Stimulated activated effector memory CD8-positive, alpha-beta T cell treated with anti-CD3 and anti-CD28 coated beads, Interleukin-12 subunit alpha, Interleukin-12 subunit beta, amount 100 ng/mL, for 72 hours (primary cell): ENCODE measurements at places on chromosomes 2 and 18.
A peak's percentile ranks its signal among the peaks of the same experiment; 100 is the strongest.

DNA sequence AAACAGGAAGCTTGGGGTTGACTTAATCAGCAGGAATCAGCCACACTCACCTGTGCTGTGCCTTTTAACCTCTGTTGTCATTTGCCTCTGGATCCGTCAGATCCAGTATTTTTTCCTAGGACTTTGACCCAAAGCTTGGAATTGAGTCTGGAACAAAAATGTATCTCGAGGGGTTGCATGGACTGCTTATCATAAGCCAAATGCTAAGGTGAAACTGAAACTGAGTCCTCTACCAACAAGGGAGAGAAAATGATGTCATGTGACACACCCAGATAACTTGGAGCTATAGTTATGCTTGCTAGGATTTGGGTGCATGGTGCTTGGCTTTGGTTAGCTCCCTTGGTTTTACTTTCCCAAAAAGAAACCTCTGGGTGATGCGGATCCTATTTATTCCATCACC lies 2158.6 kb upstream of the PIK3C3 start:
- DNase-seq, result no peak

GRCh38 chr2:132497591-132497990 lies 81.0 kb downstream of the GPR39 start:
- DNase-seq, result no peak

DNA sequence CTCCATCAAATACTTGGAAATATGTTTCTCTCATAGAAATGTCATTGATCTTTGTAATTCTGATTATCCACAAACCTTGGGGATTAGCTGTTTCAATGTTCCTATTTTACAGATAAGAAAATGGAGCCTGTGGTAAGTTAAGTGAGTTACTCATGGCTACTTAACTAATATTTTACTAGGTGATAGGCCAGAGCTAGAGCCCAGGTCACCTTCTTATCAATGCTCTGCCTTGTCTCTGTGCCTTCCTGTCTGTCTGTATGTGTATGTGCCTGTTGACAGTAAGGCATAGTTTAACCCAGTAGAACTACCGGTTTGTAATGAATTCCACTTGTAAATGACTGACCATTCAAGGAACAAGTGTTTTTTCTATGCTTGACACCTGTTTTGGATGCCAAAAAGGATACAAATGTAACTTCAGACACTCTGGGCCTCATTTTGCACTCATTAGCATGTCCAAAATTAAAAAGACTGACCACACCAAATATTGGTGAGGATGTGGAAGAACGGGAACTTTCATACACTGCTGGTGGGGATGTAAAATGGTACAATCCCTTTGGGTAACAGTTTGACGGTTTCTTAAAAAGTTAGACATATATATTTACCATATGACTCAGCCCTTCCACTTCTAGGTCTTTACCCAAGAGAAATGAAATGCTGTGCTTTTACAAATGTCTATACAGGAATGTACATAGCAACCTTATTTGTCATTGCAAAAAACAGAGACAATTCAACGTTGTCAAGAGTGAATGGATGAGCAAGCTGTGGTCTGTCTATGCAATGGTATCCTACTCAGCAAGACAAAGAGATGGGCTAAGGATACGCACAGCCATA lies 19.6 kb upstream of the IL1A start:
- DNase-seq, result no peak

GRCh38 chr2:219467736-219468075 lies 31.0 kb upstream of the GMPPA start:
- no peak for DNase-seq

DNA sequence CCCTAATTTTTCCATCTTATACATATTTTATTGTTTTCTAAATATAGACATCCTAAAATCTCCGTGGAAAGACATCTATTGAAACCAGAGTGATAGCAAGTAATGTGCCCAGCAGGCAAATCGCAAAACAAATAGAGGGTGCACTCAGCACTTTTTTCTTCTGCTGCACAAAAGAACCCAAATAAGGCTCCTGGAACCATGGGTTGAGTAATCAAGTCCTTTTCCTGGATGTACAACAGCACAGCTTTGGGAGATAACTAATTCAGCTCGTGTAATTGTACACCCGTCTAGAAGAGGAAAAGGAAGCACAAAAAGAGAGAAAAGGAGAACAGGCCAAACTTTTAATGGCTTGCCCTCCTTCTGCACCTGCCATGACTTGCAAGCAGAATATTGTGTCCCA lies 126.9 kb upstream of the TLK1 start:
- no peak for DNase-seq

GRCh38 chr2:226790011-226790410 lies 9.6 kb downstream of the IRS1 start:
- DNase-seq, result no peak

DNA sequence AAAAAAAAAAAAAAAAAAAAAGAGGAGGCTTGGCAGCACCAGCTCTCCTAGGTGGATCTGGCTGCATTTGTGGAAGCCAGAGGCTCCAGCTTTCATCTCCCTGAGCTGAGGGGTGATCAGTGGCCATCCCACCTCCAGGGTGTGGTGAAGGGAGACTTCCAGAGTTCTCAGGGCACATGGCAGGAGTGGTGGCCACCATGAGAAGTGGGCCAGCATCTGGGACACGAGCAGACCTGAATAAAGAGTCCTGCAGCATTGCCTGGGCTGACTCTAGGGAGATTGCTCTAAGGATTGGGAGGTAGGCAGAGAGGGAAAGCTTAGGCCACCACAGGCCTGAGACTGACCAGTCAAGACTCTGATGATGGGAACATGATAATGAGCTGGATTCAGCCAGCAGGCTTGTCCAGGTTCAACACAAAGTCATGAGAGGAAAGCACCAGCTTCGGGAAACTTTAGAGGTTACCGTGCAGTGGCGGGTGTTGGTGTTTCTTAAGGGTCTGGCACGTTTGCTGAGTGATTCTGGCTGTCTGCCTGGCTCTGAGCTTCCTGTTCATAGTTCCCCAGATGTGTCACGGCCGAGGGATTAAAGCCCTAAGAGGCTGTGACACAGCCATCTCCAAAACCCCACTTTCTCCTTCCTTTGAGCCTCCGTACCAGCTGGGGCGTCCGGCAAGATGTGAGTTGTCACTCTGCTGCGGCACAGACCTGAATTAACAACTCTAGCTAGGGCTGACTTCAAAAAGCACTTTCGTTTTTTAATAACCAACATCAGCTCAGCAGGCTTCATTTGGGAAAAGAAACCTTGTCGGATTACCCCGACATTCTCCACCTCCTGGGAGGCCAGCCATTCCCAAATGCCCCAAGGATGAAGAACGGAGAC lies 38.3 kb upstream of the IL1R1 start:
- DNase-seq, result peak; percentile 81

DNA sequence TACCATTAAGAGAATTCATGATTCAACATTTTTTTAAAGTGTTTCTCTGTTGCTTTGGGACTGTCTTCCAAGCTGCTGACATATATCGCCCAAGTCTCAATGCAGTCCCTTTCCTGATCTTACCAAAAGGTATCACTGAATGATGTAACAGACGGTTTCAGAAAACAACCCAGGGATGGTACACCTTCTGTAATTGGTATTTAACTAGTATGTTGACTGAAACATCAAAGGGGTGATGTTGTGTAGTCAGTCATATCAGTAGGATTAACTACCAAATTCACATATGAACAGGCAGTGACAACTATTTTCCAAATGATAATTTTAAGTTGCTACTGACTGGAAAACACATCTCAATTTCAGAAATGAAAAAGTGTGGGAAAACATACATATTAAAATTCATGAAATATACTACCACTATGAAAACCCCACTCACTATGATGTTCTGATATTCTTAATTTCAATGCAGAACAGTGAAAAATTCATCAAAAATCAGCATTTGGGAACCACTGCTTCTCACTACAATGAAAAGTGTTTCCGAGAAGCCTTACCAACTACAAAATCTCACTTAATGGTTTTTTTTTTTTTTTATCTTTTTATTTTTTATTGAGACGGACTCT lies 59.8 kb downstream of the MEMO1 start:
- DNase-seq, result no peak

DNA sequence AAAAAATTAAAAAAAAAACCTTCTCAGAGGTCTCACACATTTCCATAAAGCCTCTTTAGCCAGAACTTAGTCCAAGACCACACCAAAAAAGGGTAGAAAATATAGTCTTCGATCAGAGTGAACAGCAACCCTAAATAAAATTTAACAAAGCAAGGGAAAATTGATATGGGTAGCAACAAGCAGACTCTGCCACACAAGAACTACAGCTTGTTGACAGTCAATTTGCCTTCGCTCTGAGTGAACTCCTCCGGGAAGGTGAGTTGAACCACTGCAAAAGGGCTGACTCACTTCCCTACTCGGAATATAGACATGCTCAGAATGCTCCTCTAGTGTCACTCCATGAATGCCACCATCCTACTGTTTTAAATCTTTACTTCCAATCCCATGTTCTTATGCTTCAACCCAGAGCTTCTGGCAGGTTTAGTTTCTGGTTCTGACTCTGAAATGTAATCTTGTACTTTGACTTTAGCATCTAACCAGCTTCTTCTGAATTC lies 24.1 kb downstream of the GAD1 start:
- DNase-seq, result no peak

GRCh38 chr2:73716543-73717250 lies 20.4 kb downstream of the TPRKB start:
- DNase-seq, result no peak

GRCh38 chr2:234794866-234795265 lies 157.0 kb upstream of the SH3BP4 start:
- no peak for DNase-seq

DNA sequence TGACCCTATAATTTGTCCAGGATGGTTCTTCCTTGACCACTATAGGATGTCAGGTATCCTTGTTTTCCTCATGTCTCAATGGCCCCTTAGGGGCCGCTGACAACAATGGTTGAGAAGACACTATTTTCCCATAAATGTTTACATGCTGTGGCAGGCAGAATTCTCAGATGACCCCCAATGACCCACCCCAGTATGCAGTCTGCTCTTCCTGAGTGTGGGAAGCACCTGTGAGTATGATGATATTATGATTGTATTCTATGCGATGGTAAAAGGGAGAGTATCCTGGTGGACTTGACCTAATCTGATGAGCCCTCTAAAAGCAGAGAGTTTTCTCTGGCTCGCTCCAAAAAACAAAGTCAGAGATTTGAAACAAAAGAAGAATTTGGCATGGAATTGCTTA lies 123.1 kb upstream of the DLX2 start:
- no peak for DNase-seq

DNA sequence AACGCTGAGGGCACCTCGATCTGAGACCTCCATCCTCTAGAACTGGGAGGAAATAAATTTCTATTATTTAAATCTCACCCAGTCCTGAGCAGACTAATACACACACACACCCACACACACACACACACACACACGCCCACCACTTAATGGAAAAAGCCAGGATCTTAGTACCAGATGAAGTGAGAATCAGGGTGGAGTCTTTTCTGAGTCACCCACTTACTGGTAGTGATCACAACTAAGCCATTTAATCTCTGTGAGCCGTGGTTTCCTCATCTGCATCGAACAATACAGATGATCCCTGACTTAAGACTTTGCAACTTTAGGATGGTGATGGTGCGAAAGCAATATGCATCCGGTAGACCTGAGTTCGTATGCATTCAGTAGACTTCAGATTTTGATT lies 18.6 kb downstream of the THNSL2 start:
- DNase-seq, result no peak

DNA sequence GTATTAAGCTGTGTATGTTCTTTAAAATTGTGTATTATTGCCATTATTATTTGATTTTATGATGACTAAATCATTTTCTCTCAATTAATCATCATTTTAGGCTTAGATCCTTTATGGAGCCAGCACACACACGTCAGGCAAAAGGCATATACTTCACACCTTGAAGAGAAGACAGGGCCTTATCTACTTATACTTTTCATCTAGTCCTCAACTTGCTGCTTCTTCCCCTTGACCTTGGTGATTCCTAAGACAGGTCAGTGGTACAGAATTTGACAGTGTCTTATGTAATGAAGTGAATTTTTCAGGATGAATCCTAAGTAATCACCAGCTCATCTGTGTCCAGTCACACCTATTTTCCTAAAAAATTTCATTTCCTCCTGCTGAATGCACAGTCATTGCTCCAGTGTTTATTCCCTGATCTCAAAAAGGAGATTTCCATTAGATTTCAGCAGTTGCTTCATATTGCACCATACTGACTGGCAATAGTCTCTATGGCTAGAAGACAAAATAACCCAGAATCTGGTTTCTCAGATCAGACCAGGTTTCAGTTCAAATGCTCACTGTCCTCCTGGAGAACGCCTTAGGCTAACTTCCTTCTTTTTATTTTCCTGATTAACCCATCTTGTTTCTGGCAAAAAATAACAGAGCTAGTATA lies 235.7 kb downstream of the PTH2R start:
- DNase-seq, result no peak
